ENCODE measurements at places on chromosomes 12 and 14. TPM values are rescaled to one million over a fixed set of nuclear protein-coding genes. Genes with fewer than 3 reads are reported as not detected.
A peak's percentile ranks its signal among the peaks of the same experiment; 100 is the strongest.

- DNase-seq: no peak
Observed at GRCh38 chr12:111066744-111067437, 146.5 kb upstream of the MYL2 start.

- no peak for DNase-seq
Observed at GRCh38 chr12:110349514-110350151, 53.9 kb downstream of the ANAPC7 start.

GRCh38 chr12:120822832-120823503 is 81.2 kb downstream of the SPPL3 start:
- DNase-seq: no peak

DNA sequence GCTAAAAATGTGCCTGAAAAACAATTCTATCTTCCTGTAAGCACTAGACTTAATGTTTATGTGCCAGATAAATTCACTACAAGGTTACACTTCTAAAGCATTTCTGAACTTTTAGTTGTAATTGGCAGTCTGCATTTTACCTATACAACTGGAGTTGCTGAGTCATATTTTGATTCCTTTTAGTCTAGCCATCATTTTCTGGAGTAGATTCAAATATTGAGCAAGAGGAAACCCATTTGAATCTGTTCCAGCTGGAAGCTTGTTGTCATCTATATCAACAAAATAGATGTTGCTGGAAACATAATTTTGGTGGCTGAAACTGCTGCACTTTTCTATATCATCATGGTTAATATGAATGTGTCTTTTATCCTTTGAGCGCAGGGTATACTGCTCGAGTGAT is 122.2 kb upstream of the CCDC175 start:
- DNase-seq: no peak

The TSPAN19 gene
- not detected for polyA plus RNA-seq

DNA sequence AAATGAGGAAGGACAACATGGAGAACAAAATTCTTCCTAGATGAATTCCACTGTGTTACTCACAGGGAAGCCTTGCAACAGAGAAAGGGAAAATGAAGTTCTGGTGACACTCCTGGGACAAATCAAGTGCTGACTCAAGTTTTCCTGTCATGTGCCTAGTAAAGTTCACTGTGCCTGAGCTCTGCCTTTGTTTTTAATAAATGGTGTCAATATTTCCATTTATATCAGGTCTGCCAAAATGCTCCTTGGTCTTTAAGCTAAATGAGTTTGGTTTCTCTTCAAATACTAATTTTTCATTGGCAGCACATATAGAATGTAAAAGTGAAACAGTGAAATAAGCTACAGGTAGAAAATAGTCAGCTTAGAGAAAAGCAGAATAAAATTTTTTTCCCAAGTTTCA is 33.0 kb downstream of the HIGD1C start:
- DNase-seq: no peak

- DNase-seq: peak; percentile 92
Observed at GRCh38 chr12:10212739-10213131, at the start of gene GABARAPL1. TSS of gene GABARAPL1 (plus strand) at chr12:10212877. CDS start at chr12:10213130, 253 bp downstream.

GRCh38 chr14:91477388-91477787 is 32.7 kb downstream of the PPP4R3A start:
- DNase-seq: no peak

DNA sequence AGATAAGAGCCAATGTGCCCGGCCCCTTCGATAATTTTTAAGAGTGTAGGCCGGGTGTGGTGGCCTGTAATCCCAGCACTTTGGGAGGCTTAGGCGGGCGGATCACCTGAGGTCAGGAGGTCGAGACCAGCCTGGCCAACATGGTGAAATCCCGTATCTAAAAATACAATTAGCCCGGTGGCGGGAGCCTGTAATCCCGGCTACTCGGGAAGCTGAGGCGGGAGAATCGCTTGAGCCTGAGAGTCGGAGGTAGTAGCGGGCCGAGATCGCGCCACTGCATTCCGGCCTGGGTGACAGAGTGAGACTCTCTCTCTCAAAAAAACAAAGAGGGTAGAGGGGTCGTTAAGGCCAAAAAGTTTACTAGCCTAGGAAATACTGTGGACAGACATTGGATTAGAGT is 2.6 kb downstream of the KRAS start:
- no peak for DNase-seq

The KLRK1 gene
- polyA plus RNA-seq: 0.69 TPM

GRCh38 chr14:80940146-80940545 is 1.4 kb downstream of the CEP128 start:
- no peak for DNase-seq

DNA sequence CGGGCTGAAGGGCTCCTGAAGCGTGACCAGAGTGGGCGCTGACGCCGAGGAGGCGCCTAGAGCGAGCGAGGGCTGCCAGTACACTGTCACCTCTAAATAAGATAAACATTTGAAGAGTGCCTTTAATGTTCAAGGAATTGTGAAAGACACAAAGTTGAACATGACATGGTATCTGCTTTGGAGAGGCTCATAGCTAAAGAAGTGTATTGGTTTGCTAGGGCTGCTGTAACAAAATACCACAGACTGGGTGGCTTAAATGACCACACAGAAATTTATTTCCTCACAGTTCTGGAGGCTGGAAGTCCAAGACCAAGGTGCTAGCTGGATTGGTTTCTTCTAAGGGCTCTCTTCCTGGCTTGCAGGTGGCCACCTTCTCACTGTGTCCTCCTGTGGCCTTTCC is 33.7 kb upstream of the NUBPL start:
- DNase-seq: no peak

- DNase-seq: no peak
Observed at GRCh38 chr14:97802430-97803373, 1005.5 kb downstream of the VRK1 start.

- DNase-seq: no peak
Observed at GRCh38 chr14:98170575-98170974, 1101.4 kb downstream of the BCL11B start.

DNA sequence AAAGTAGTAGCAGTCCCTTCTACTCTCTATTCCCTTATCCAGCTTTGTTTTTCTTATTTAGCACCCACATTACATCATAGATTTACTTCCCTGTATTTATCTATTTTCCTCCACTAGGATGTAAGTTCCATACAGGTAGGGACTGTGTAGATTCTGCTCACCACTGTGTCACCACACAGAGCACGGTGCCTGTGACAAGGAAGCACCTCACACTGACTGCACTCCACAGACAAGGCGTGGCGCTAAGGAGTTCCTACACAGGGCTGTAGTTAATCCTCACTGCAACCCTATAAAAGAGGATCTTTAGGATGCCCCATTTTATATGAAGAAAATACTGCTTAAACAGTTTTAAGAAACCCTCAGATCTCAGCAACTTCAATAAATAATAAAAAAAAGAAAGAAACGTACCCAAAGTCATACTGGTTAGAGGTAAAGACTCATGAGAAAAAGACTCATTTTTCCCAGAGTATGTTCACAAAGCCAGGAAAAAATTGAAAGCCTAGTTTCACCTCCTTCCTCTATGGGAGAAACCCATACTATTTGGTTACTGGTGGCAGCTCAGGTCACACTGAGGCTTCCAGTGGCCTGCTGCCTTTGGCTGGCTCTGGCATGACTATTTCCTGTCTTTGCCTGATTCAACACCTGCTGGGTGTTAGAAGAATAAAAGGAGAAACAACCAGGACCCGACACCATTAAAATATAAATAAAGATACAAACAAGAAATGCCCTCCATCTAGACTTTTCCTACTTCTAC is 36.9 kb downstream of the RAD9B start:
- no peak for DNase-seq

- DNase-seq: no peak
Observed at GRCh38 chr14:69289811-69290520, 30.0 kb downstream of the GALNT16 start.

GRCh38 chr12:8709124-8709830 is 11.5 kb downstream of the RIMKLB start:
- DNase-seq: no peak

DNA sequence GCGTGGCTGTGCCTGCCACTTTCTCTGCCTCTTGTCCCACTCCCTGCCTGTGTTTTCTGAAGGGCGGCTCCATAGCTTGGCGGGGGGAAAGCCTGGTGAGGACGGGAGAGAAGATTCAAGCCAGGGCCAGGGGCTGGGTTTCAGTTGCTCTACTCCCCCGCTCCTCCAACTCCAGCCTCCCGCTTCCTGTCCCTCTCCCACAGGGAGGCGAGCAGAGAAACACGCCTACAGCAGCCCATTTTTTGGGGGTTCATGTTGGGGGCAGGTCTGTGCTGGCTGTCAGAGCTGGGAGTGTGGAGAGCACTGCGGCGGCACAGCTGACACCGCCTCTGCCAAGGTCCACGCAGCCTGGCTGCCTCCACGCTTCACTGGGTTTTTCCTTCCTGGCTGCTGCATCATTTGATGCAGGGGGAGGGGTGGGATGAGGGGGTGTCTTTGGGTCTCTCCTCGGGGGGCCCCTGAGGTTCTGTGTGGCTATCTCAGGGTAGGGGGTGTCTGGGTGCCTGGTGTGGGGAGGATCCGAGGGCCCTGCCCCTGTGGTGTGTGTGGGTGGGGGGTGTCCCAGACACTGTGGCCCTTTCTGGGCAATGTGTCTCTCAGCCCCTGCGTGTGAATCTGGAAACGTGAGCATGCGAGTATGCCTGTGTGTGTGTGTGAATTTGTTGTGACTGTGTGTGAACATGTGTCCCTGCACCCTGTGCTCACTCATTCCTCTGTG is 10.7 kb upstream of the KRT80 start:
- DNase-seq: no peak

GRCh38 chr14:100033347-100034075 is 31.7 kb upstream of the EVL start:
- DNase-seq: no peak

GRCh38 chr14:54550514-54550913 is 16.4 kb upstream of the SAMD4A start:
- no peak for DNase-seq

- no peak for DNase-seq
Observed at GRCh38 chr12:5138256-5138655, 94.6 kb downstream of the KCNA5 start.

GRCh38 chr14:103626146-103626850 is 2.7 kb upstream of the KLC1 start:
- DNase-seq: no peak

DNA sequence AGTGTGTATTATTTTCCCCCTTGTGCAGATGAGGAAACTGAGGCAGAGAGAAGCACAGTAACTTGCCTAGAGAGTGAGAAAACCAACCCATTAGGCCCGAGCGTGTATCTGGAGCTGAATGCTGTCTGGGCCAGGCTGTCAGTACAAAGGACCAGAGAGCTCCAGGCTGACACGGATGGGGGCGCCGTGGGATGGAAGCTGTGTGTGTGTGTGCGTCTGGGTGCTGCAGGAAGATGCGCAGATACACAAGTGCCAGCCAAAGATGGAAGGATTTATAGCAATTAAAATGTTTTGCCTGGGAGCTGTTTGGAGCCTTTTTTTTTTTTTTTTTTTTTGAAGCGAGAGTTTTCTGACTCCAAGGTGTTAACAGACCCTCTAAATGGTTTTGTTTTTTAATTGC is 53.7 kb upstream of the GPATCH2L start:
- no peak for DNase-seq

The RHOJ gene
- 10.4 TPM for polyA plus RNA-seq

The CABP1 gene
- polyA plus RNA-seq: 2.9 TPM

DNA sequence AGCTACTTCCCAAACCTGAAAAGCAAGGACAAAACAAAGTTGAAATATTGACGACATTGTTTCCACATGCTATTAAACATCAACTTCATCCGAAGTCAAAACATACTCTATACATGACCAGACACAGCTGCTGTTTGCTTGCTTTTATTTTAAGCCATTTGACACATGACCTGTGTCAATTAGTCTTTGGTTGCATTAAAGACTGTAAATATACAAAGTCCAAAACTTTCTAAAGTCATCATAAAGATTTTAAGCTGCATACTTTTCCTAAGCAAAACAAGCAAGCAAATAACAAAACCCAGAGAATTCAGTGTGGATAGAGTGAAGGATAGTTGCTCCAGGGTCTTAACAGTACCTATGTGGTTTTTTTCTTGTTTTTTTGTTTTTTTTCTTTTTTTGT is 21.8 kb downstream of the HAL start:
- no peak for DNase-seq

- DNase-seq: no peak
Observed at GRCh38 chr12:12648951-12649650, 37.4 kb downstream of the CREBL2 start.

The WDR89 gene
- 3.1 TPM for polyA plus RNA-seq

The SSTR1 gene
- polyA plus RNA-seq: 0.23 TPM

GRCh38 chr12:124252964-124253363 is 41.9 kb upstream of the RFLNA start:
- DNase-seq: no peak

GRCh38 chr12:81212996-81213696 is 135.3 kb downstream of the ACSS3 start:
- DNase-seq: no peak

DNA sequence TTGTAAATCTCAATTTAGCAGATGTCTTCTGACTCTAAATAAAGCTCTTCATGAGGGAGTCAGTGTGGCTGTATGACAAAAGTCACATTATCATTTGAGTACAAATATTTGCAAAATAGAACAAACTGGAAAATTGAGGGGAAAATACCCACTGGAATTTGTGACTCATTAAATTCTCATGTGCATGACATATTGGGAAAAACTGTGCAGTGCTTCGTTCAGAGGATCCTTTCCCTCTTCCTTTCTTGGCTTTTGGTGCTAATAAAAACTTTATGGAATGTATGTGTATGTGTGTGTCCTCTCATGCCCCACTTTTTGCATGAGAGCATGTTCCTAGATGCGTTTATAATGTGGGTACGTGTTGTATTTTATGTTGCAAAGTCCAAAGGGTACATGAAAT is 267.8 kb downstream of the KTN1 start:
- DNase-seq: no peak

- no peak for DNase-seq
Observed at GRCh38 chr14:33350366-33350990, 411.8 kb downstream of the NPAS3 start.

- no peak for DNase-seq
Observed at GRCh38 chr12:116194935-116195431, 82.5 kb downstream of the MED13L start.

- peak; percentile 76 for DNase-seq
Observed at GRCh38 chr12:101935890-101936746, 58.7 kb downstream of the DRAM1 start.

The LYZ gene
- polyA plus RNA-seq: 13.8 TPM

- no peak for DNase-seq
Observed at GRCh38 chr12:93609281-93610192, 37.1 kb downstream of the SOCS2 start.

DNA sequence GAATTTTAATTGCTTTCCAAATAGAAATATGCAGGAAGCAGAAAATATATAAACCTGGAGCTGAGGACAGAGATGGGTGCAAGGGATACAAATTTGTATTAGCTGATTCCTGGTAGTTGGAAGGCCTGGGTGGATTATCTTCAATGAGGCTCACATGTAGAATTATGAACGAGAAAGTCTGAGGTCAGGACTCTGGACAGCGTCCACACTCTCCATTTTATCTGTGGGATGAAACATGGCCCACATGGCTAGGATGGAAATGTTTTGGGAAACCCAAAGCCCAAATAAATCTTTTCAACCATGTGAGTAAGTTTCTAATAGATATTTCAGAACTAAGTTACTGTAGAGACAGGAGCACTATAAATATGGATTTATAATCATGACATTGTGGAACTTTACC is 256.1 kb downstream of the APAF1 start:
- no peak for DNase-seq

GRCh38 chr14:53953828-53954550 is 2.6 kb downstream of the BMP4 start:
- peak; percentile 39 for DNase-seq

The ASPG gene
- polyA plus RNA-seq: 3.2 TPM

The NTF3 gene
- 1.1 TPM for polyA plus RNA-seq

The AQP6 gene
- polyA plus RNA-seq: 0.04 TPM

Data from heart left ventricle (tissue), 16 donors.